ENCODE measurements at places on chromosomes 12 and 14.

DNA sequence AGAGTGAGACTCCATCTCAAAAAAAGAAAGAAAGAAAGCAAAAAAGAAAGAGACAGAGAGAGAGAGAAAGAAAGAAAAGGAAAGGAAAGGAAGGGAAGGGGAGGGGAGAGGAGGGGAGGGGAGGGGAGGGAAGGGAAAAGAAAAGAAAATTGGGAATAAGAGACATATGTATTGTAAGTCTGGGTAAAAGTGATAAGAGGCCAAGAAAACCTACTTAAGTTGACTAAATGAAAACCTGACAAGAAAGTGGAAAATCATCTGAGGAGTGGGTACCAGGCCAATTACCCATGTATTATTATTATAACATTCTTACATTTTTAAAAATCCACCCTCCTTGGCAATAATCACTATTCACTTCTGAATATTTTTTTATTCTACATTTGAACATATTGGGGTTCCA is 46.0 kb downstream of the JKAMP start:
- DNase-seq, result no peak

DNA sequence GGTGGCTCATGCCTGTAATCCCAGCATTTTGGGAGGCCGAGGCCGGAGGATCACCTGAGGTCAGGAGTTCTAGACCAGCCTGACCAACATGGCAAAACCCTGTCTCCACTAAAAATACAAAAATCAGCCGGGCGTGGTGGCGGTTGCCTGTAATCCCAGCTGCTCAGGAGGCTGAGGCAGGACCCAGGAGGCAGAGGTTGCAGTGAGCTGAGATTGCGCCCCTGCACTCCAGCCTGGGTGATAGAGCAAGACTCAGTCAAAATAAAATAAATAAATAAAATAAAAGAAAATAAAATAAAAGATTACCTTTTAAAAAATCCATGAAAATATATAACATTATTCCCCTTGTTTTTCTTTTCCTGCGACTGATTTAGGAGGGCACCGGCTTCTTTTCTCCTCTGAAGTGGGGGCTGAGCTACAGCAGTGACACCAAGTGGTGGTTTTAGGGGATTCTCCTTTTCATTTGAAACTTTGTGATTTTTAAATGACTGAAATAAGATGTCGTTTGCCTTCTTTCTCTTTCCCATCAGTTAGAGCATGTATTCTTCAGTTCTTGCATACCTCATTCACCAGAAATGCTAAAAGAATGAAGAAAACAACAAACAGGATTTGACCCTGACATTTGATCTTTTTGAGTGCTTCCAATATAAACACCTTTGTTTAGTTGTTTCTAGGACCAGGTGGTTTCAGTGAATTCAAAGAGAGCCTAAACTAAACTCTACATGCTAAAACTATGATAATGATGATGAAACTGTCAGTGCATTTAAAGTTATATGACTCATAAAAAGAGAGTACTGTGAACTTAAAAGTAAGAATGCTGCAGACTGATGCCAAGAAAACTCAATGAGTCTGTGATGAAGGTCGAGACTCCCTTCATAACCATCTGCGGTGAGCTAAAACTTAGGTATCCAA is 22.6 kb upstream of the PKP2 start:
- peak; percentile 55 for DNase-seq

DNA sequence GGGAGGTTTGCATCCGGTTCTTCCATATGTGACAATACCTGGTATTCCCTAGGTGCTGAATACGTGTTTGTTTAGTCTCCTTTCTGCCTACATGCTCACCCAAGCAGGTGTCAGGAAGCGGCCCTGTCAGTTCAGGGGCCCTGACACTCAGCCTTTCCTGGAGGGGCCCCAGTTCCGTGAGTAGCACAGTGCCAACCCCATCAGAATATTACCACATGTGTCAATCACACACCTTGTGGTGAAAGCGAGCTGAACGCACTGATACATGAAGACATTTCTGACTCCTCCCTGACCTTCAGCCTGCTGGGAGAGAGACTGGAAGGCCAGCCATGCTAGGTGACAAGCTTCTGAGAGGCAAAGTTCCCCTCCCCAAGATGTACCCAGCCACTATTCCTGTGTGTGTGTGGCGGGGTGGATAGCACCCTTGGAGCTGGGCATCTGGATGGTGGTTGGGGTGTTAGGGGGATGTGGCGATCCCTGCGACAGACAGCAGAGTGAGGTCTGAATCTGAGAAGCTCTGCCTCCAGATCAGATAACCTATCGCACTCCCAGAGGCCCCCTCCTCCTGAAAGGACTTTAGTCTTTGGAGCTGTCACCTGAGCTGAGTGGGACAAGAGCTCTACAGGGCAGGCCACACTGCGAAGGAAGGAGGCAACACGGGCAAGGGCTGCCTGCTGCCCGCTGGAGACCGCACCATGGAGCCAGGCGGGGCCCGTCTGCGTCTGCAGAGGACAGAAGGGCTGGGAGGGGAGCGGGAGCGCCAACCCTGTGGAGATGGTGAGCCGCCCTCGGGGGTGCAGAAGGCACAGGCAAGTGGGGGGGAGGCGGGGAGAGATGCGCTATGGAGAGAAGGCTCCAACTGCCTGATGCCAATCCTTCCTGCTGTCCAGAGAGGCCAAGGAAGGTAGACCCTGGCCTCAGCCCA is at the start of gene SOAT2:
TSS of gene SOAT2 (plus strand) at position 604 of the 925 bp plus-strand sequence. CDS start at position 696, 92 bp downstream.
- peak; percentile 37 for DNase-seq

DNA sequence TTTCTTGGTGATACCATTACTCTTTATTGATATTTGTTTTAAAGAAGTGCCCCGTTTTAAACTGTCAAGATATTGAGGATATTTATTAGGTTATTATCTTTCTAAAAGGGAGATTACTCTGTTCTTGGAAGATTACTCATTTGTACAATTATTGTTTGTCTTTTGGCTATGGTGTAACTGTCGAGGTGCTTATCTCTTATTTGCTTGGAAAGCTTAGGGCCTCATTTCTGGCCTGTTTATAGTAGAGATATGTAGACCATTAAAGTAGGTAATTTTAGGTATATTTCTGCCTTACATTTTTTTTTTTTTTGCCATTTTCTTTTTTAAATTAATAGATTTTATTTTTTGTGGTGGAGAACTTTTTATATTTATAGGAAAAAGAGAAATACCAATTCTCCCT is 74.2 kb downstream of the KTN1 start:
- no peak for DNase-seq

DNA sequence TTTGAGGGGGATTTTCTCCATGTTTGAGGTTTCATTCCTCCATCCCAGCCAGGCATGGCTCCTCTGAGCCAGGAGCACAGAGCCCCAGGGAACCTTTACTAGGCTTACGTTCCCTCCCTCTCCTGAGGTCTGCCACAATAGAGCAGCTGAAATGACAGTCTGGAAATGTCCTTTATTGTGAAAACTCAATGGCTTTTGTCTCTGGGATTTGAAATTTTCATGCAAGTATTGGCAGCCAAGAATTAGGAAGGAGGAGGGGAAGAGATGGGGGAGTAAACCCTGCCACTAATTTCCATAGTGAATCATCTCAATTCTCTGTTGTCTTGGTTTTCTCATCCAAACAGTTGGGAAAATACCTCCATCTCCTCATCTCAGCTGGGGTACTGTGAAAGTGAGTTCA is 2.6 kb upstream of the PLEKHG3 start:
- peak; percentile 62 for DNase-seq

DNA sequence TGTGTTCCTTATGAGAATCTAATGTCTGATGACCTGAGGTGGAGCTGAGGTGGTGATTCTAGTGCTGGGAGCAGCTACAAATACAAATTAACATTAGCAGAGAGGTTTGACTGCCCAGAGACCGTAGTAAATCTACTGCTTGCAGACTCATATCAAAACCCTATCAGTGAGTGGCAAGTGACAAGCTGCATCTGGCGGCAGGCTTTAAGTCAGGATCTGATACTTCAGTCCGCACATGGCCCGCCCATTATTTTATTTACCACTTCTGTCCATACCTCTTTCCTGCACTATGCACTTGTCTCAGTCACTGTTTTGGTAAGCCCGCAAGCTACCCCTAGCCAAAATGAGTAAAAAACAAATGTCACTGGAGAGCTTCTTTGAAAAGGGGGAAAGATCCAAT is 11.4 kb downstream of the CEP128 start:
- no peak for DNase-seq

DNA sequence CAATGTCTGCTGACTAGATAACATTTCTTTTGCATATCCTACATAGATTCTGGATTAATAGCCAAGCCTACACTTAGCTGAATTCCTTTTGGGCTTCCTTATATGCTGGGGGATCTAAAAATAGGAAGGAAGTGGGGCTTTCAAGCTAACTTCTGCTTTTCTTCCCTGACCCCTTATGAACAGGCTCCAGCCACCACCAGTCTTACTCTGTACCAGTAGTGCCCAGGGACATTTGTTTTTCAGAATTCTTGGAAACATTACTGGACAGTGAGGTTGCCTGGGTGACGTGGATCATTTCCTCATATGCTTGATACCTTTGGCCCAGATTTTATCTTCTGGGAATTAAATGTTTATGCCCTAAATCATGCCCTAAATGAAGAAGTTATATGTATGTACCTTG is 55.9 kb upstream of the SRRM4 start:
- no peak for DNase-seq

DNA sequence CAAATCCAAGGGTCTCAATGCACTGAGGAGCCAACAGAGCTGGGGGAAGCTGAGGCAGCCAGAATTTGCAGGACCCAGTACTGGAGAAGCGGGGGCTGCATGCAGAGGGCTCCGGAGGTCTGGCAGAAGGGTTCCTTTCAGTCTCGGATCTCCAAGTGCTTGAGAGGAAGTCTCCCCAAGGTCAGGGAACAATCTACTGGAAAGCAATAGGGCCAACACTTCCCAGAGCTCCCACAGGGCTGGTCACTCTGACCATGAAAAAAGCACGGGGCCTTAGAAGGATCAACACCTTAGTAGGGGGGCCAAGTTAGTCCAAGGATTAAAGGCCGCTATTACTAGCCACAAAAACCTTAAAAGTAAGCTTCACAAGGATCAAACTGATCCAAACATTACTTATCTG is 31.7 kb downstream of the SPPL3 start:
- DNase-seq, result no peak

DNA sequence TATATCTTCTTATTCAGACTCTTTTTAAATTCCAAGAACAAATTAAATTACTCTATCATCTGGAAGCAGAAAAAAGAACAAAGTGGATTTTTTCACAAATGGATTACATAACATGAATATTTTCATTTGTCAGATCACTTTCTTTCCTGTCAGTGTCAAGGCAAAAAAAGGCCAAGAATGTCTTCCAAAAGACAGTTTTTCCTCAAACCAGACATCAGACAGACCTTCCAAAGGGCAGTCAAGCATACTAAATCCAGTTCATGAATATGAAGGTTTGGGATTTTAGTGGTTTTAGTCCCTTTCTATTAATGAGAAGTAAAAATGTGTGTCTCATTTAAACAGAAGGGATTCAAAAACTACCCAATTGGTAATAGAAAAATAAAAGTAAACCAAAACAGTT is 336.0 kb downstream of the CEP128 start:
- no peak for DNase-seq

- no peak for DNase-seq
Observed at GRCh38 chr12:11681207-11681606, 31.7 kb downstream of the ETV6 start.

DNA sequence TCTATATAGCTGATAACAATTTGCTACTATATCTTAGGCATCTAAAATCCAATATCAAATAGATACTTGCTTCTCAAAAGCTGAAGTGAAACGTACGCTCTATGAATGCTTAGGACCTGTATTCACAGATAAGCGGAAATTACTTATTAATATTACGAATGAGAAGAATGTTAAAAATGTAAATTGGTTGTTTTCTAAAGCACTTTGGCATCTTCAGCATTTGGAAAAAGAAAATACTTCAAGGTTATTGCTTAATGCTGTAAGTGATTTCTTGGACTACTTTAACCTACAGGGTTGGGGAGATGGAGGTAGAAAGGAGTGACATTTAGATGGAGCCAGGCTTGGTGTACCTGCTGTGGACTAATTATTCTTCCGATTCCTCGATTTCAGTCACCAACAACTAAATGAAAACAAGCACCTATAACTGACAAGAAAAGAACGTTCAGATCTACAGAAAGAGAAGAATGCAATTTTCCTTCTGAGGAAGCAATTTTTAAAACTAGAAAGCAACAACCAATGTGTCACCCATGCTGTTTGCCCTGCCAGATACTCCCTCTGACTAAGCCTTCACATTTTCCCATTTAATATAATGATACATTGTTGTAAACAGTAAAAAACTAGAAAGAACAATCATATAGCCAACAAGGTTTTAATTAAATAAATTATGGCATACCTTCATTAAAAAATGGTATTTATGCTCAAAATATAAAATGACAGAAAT is 49.3 kb downstream of the SLC25A21 start:
- no peak for DNase-seq

GRCh38 chr14:20730891-20731290 is 14.8 kb upstream of the EDDM3A start:
- DNase-seq, result no peak
